ENCODE measurements at places on chromosomes 5 and 9.

GRCh38 chr9:89435071-89435823, 62.7 kb downstream of the SEMA4D start:
- DNase-seq, result no peak

GRCh38 chr5:169175733-169176132, 125.2 kb downstream of the SLIT3 start:
- no peak for DNase-seq

GRCh38 chr9:93194641-93195040, 10.7 kb downstream of the WNK2 start:
- no peak for DNase-seq

DNA sequence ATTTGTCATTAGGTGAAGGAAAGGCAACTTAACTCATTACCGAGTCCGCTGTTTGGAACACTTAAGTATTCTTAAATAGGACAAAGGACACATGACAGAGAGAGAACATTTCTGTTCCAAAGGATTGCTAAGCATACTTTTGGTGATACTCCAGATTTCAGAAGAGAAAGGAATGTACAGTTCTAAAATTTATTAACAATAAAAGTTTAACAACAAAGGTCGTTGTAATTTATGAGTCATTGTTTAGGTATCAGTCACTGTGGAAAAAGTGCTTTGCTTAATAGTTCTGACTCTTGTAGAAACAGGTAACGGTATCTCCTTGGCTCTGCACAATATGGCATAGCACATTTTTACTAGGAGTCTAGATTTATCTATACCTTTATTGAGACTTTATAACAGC, 36.3 kb upstream of the PAM start:
- peak; percentile 29 for DNase-seq

- DNase-seq, result no peak
Measured at GRCh38 chr5:51468196-51468595, 84.9 kb downstream of the ISL1 start.

DNA sequence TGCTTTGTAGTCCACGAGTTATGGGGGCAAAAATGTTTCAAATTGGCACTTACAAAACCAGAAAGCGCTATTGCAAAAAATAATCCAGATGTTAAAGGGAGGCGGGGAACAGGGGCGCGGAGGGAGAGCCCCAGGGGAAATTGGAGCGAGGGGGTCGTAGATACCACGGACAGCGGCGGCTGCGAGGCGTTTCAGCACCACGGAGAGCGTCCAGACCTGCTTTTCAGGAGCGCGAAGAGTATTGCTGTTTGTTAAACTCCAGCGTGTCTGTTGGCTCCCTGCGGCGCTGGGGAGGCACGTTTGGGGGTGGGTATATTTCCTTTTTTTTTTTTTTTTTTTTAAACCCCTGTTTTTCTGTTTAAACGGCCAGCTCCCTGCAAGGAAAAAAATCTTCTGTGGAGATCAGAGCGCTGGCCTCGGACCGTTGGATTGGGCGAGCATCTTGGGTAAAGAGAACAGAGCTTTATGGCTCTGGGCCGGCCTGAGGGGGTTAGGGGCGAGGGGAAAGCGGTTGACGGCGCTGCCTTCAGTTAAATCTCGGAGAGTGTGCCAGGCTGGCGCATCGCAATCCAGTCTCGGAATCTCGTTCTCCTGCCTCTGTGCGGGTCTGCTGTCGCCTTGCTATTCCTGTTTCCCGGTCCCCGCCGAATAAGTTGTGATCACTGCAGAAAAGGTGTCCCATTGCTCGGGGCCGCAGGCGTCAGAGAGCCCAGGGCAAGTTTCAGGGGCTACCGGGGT, at the start of gene GLRA1:
Gene GLRA1, minus strand, starts transcription at position 288 of the 738 bp plus-strand sequence. CDS start 302 bp downstream, outside the sequence.
- peak; percentile 40 for DNase-seq

- DNase-seq, result no peak
Measured at GRCh38 chr5:131609774-131610173, 25.3 kb downstream of the RAPGEF6 start.

Measured in kidney glomerular epithelial cell (primary cell).